ENCODE measurements at places on chromosomes 6 and 20. TPM values are rescaled to one million over a fixed set of nuclear protein-coding genes. Genes with fewer than 3 reads are reported as not detected.
A peak's percentile ranks its signal among the peaks of the same experiment; 100 is the strongest.

Gene HLA-DOB
- 10.2 TPM for total RNA-seq

Gene CLPSL1
- not detected for total RNA-seq

Gene C20orf96
- 7.4 TPM for total RNA-seq

Gene LRRC1
- total RNA-seq, result 1.9 TPM

Gene TINAG
- not detected for total RNA-seq

Gene PTPN1
- total RNA-seq, result 65.1 TPM

Gene APCDD1L
- not detected for total RNA-seq

Gene POLR1C
- total RNA-seq, result 50.5 TPM

Gene CEBPB
- total RNA-seq, result 28.4 TPM

DNA sequence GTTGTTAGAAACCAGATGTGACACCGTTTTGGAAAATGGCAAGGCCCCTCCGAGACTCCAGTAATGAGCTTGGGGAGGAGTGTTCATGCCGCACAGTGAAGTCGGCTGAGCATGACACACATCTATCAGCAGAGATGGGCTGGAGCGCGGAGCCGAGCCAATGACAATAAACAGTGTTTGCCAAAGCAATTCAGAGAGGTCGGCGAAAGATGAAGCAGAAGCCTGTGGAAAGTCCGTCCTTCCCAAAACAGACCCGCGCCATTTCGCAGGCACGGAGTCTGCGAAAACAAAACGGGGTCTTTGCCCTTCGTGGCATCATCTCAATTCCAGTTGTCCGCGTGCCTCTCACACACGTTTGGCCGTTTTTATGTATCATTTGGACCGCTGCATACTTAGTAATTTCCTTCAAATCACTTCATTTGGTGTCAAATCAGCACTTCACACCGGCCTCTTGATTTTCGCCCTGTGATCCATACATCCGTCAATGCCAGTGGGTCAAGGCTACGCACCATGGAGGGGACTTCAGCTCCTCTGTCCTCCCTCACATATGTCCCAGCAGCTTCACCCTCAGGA is 71.3 kb downstream of the SULF2 start:
- DNase-seq, result no peak

DNA sequence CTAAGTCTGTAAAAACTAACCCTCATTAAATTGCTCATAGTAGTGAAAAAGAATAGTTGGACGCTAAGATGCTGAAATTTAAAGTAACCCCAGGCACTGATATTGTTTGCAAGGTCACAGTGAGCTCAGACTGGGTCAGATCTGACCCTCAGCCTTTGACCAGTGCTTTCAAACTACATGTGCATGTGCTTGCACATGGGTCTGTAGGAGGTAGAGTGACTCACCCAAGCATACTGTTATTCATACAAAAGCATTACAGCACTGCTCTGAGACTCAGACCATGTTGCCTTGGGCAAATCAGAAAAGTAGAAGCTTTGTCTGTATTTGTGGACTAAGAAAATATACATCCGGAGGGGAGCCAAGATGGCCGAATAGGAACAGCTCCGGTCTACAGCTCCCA is 326.4 kb upstream of the MARCKS start:
- DNase-seq, result no peak

DNA sequence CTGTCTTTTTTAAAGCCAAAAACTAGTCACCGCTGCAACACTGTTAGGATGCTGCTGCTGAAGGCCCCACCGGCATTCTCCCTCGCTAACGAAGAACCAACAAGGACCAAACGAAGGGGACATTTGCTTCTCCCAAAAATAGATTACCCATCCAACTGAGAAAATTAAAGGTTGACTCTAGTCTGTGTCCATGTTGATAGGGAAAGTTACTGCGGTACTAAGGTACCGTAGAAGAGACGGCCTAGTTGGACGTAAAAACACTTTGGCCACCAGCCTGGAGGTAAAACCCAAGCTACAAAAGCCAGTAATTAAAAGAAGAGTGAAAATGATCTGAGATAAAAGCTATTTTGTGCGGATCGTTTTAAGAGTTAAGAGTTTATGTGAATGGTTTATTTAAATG is 11.8 kb upstream of the FOXF2 start:
- no peak for DNase-seq

DNA sequence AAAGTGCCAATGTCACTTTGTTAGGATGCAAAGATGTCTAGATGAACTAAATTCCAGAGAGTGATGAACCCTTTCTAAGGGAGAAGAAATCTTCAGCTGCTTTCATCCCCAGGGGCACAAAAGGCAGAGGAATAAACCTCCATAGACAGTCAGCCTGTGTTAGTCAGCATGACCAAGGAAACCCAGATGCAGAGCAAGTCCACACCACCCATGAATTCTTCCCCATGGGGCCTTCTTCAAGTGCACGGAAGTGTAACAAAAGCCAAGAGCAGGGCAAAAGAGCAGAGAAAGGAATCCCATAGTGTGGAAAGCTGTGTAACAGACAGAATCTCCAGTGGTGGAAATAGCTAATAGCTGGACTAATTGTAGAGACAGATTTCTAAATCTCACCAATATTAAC is 50.0 kb downstream of the DCDC2 start:
- no peak for DNase-seq

DNA sequence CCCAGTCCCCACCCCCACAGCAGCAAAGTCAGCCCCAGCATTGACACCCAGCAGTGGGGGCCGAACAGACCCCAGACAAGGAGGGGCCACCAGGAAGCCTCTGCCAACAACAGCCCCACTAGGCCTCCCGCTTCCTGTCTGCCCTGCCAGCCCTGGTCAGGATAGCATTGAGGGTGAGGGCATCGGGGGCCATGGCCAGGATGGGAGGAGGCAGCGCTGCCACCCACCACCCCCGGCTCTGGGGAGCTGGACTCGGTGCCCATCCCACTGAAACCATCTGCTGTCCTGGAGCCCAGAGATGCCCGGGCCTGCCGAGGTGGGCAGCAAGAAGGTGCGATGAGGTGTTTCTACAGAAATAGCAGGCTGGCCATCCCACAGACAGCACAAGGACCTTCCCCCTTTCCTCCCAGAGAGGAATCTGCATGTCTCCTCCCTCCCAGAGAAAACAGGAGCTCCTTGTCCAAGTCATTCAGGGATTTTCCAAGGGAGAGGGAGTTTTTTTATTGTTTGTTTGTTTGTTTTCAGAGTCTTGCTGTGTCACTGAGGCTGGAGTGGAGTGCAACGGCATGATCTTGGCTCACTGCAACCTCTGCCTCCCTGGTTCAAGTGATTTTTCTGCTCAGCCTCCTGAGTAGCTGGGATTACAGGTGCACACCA is 62.1 kb upstream of the BHLHE23 start:
- DNase-seq, result no peak

DNA sequence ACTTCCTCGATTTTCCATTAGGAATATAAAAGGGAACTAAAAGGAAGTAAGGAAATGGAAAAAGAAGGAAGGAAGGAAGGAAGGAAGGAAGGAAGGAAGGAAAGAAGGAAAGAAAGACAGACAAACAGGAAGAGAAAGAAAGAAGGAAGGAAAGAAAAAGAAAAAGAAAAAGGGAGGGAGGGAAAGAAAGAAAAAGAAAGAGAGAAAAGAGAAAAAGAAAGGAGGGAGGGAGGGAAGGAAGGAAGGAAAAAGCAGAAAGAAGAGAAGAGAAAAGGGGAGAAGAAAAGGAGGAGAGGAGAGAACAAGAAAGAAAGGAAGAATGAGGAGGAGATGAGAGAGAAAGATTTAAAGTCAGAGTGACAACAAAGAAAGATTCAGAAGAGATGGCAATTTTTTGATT is 724.5 kb downstream of the GRIK2 start:
- DNase-seq, result no peak

GRCh38 chr6:134508862-134509498 is 191.1 kb upstream of the SGK1 start:
- DNase-seq, result no peak

DNA sequence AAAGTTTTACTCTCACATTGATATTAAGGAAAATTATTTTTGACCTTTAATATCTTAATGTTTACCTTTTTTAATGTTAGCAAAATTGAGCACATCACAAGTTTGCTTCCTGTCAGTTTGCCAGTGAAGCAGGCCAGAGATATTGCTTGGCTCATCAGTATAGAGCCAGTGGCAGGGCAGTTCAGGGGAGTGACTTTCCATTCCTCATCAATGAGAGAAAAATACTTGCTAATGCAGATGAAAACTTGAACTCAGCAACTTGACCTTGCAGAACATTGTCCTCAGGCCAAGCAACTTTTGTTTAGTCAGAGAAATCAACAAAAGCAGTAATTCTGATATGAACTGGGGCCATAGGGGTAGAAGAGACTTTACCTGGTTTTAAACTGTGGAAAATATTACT is 6.9 kb downstream of the TAB2 start:
- peak; percentile 21 for DNase-seq

DNA sequence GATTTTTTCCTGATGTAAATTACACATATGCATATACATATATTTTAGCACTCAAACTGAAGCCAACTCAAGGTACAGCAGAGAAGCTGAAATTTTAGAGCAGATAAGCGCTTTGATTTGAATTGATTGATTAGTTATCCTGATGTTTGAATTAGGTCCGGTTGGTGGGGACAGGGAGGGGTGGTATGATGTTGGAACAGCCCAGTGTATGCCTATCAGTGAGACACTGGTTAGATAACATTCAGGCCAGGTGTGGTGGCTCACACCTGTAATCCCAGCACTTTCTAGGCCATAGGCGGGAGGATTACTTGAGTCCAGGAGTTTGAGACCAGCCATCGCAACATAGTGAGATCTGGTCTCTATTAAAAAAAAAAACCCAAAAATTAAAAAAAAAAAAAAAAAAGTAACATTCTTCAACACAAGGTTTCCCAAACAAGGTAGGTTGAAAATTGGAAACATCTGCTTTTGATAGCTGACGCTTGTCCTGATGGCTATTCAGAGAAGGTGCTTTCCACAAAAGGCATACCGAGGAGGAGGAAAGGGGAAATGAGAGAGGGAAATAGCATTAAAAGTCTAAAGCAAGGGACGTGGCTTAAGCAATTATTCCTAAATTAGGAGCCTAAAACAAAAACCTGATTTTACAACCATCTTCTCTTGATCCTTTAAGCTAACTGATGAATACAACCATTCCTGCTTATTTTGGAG is 288.4 kb upstream of the JARID2 start:
- DNase-seq, result no peak

GRCh38 chr6:55286824-55287223 is 40.4 kb upstream of the GFRAL start:
- no peak for DNase-seq

DNA sequence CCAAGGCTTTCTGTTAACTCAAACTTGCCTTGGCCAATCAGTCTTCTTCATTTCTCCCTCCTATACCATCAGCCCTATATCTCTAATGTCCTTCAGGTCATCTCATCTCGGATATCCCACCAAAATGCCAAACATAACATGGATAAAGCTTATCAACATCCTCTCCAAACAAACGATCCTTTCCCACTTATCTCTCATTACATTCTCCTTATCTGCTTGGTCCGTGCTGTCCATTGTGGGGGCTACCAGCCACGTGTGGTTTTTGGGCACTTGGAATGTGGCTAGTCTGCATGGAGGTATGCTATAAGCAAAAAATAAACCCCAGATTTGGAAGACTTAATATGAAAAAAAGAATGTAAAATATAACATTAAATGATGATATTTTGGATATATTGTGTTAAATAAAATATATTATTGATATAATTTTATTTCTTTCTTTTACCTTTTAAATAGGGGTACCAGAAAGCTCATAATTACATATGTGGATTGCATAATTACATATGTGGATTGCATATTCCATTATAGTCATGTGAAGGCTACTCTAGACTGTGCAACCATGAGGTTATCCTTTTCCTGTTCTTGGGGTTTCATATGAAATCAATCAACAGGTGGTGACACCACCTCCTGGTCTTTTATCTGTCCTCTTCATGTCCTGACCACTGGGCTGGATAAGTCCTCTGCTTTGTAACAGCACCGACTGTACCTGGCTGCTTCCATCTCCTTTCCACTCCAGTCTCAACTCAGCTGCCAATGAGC is 123.0 kb downstream of the CD83 start:
- no peak for DNase-seq
